Stimulated activated CD4-positive, alpha-beta T cell treated with anti-CD3 and anti-CD28 coated beads, Interleukin-12 subunit alpha, Interleukin-12 subunit beta, amount 100 ng/mL, for 24 hours (primary cell): ENCODE measurements at places on chromosomes 13 and 19.

- DNase-seq, result no peak
These were observed 30.3 kb upstream of the CEACAM4 start for GRCh38 chr19:41657157-41657556.

DNA sequence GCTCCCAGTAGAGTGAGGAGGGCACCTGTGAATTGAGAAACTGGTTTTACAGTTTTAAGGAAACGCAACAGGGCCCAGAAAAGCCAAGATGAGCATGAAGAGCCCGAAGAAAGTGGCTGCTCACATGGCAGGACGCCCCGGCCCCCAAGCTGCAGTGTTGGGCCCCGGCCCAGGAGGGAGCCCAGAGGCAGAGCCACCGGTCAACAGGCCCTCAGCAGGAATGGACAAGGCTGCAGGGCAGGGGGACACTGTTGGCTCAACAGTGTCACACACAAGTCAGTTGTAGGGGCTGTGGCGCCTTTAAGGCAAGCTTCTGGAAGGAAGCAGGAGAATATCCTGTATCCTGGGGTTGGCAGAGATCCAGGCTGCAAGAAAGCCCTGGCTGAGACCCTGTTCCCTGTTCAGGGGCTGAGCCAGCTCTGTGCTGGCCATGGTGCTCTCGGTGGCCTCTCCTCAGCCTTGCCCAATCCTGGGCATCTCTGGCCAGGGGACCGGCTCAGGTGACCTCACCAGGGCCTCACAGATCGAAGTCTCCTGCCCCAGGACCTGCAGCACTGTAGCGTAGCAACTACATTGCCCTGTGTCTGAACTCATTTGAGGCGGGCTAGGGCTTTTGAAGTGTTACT is 28.0 kb downstream of the UPF1 start:
- DNase-seq, result no peak

DNA sequence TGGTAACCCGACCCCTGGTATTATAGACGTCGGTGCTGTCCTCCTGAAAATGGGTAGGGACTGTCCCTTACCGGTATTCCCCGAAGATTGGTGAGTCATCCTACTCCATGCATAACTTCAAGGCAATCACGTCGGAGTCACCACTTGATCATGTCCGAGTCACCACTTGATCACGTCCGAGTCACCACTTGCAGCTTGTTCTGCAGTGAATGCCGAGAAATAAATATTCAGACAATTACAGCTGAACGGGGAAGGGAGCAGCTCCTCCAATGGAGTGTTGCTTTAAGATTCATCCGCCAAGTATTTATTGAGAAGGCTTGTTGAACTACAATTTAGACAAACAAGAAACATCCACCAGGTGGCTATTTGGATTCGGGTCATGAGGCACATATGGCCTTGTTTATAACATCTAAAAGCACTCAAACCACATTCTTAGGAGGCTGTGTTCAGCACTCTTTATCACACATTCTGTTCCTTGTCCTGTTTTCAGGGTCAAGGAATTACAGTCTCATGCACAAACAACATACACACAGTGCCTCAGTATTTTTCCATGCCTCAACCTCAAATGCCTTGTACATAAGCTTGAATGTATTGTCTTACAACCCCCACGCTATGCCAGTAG is 43.1 kb downstream of the ZNF726 start:
- DNase-seq, result no peak

DNA sequence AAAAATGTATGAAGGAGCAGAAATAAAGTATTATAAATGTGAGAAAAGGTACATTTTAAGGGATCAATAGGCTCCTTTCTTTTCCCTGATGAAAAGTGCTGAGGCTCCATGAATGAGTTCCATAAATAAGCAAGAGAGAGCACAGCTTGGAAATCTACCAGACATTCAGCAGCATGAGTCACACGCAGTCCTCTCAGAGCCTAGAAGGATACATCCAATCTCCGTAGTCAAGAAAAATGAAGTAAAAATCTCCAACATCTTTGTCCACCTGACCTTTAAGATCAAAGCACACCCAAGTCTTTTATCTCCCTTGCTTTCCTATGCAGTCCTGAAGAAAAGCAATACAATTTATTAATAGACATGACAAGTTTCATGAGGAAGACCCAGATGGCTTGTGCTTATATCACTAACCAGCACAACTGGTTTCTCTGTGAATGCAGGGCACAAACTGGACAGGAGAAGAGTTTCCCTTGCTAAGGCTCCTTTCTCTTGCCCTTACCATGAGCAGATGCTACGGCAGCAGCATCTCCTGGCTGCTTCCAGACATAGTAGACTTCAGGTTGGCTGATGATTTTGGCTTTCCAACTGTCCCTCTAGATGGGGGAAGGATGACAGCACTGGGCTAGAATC is 730.8 kb downstream of the EFNB2 start:
- DNase-seq, result no peak

GRCh38 chr13:50911081-50911631 is 1.6 kb downstream of the RNASEH2B start:
- no peak for DNase-seq

GRCh38 chr13:44440046-44440608 is 66.5 kb downstream of the SERP2 start:
- no peak for DNase-seq

DNA sequence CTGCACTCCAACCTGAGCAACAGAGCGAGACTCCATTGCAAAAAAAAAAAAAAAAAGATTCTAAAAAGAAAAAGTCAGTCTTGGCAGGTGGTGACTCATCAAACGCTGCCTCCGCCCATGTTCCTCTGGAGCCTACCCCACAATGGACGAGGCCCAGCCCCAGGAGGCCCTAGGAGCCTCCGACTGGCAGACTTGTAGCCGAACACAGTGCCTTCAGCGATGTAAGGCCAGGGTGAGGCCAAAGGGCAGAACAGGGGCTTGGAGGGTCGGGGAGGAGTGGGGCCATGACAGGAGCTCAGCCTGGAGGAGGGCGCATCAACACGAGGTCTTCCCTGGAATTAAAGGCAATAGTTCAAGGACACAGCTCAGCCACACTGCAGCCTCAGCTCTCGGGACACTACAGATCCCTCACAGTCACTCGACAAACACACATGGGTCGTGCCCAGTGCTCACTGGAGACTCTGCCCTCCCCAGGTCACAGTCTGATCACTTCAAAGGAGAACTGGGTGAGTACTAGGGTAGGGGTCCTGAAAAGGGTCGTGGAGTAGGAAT is 5.1 kb downstream of the USE1 start:
- no peak for DNase-seq

DNA sequence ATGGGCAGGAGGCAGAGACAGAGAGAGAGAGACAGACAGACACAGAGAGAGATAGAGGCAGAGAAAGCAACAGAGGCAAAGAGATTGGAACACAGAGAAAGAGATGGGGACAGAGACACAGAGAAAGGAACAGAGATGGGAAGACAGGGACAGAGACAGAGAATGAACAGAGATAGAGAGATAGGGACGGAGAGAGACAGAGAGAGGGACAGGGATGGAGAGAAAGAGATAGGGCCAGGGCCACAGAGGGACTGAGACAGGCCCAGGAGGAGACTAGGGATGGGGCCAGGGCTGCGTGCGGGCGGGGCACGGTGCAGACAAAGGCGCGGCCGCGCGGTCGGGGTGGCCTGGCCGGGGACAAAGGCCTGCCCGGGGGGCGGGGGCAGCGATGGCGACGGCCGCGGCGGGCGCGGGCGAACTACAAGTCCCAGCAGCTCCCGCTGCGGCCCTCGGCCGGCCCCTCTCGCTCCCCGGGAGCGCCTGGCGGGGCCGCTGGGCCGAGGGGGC is at the start of gene ZNF358:
TSS of gene ZNF358 (plus strand) at position 459 of the 507 bp plus-strand sequence. CDS start 3,140 bp downstream, outside the sequence.
- no peak for DNase-seq

GRCh38 chr19:12938779-12939601 is 581 bp downstream of the CALR start:
- DNase-seq, result no peak

DNA sequence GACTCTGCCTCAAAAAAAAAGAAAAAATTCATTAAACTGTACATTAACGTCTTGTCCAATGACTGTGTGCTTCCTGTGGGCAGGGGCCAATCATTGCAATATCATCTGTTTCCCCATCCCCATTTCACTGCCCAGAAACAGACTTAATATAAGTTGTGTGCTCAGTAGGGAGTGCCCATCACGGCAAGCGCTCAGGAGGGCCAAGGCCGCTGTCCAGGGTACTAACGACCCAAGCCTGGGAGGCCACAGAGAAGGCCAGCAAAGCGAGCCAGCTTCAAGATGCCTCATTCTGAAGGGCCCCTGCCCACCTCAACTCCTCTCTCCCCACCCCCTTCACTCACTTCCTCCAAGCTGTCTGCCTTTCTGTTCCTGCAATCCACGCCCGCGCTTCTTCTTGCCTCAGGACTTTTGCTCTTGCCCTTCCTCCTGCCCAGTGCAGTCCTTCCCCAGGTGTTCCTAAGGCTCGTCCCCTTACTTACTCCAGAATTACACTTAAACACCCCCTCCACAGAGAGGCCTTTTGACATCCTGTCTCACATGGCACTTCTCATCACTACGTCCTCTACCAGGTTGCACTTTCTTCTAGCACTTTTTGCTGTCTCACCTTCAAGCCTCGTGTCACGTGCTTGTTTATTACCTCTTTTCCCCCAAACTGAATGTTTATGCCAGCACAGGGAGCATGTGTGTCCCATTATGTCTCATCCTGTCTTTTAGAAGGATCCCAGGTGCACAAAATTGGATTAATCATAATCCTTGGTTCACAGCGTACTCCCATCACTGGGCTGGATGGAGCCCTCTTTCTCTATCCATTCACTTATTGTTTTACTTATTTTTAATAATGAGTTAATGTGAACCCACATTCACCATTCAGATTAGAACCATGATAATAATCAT is 11.3 kb upstream of the POU2F2 start:
- no peak for DNase-seq

GRCh38 chr19:51610576-51610975 is 19.6 kb downstream of the SIGLEC5 start:
- no peak for DNase-seq

GRCh38 chr19:17716309-17716929 is 2.9 kb upstream of the MAP1S start:
- DNase-seq, result no peak

- DNase-seq, result no peak
These were observed 82.1 kb downstream of the WDFY2 start for GRCh38 chr13:51666374-51666773.
